ENCODE measurements at places on chromosomes 5 and 9. TPM values are rescaled to one million over a fixed set of nuclear protein-coding genes. Genes with fewer than 3 reads are reported as not detected.

GRCh38 chr5:52894451-52894850 lies 94.7 kb upstream of the ITGA2 start:
- no peak for DNase-seq
- no peaks in the 10 kb centered on the region for H3K4me1 ChIP-seq
- no peaks in the 10 kb centered on the region for H3K36me3 ChIP-seq
- no peak overlapping the region for H3K4me3 ChIP-seq

DNA sequence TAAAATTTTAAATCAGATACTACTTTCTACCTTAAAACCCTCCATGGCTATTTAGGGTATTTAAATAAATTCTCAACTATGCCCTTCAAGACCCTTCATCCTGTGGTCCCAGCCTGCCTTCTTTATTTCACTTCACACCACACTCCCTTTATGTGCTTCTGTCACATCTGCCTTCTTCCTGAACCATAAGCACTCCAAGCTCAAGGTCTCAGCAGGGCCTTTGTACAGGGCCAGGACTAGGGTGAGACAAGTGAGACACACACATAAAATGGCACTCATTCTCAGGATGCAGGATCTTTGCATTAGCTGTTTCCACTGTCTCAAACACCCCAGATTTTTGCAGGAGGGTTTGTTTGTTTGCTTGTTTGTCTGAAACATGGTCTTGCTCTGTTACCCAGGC lies 7.6 kb downstream of the ITK start:
- peaks cover 89% of the 10 kb centered on the region for H3K4me1 ChIP-seq
- peak overlapping the region; percentile 59 for H3K4me3 ChIP-seq
- H3K27me3 ChIP-seq = no peaks in the 10 kb centered on the region
- peak; percentile 43 for DNase-seq
- H3K36me3 ChIP-seq = peaks cover 34% of the 10 kb centered on the region

DNA sequence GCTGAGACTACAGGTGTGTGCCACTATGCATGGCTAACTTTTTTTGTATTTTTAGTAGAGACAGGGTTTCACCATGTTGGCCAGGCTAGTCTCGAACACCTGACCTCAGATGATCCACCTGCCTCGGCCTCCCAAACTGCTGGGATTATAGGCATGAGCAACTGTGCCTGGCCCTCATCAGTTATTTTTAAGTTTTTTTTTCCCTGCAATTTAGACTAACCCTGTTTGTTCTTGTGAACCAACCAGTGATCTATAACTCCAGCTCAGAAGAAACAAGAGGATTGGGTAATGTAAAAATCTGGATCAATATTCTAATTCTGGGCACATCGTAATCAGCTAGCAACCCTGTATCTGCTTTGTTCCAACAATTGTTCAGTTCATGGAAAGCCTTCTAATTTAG lies 155.7 kb downstream of the NXNL2 start:
- no peak overlapping the region for H3K4me3 ChIP-seq
- DNase-seq = no peak
- H3K36me3 ChIP-seq = no peaks in the 10 kb centered on the region
- H3K27ac ChIP-seq = no peak overlapping the region
- H3K27me3 ChIP-seq = no peaks in the 10 kb centered on the region

GRCh38 chr9:130129432-130130061 lies 42.7 kb upstream of the NCS1 start:
- H3K27me3 ChIP-seq = no peaks in the 10 kb centered on the region
- peaks cover 2% of the 10 kb centered on the region for H3K36me3 ChIP-seq
- no peak overlapping the region for H3K4me3 ChIP-seq
- peak; percentile 17 for DNase-seq
- H3K27ac ChIP-seq = peak overlapping the region; percentile 92

Gene TAF11L6
- total RNA-seq = not detected

Gene ELOVL7
- not detected for total RNA-seq

Gene IFNA2
- not detected for total RNA-seq

Gene GARNL3
- total RNA-seq = 6.6 TPM

Gene FSTL4
- total RNA-seq = not detected
